ENCODE measurements at places on chromosomes 12 and 14.

GRCh38 chr12:115521771-115522409, 755.6 kb downstream of the MED13L start:
- no peak for DNase-seq

DNA sequence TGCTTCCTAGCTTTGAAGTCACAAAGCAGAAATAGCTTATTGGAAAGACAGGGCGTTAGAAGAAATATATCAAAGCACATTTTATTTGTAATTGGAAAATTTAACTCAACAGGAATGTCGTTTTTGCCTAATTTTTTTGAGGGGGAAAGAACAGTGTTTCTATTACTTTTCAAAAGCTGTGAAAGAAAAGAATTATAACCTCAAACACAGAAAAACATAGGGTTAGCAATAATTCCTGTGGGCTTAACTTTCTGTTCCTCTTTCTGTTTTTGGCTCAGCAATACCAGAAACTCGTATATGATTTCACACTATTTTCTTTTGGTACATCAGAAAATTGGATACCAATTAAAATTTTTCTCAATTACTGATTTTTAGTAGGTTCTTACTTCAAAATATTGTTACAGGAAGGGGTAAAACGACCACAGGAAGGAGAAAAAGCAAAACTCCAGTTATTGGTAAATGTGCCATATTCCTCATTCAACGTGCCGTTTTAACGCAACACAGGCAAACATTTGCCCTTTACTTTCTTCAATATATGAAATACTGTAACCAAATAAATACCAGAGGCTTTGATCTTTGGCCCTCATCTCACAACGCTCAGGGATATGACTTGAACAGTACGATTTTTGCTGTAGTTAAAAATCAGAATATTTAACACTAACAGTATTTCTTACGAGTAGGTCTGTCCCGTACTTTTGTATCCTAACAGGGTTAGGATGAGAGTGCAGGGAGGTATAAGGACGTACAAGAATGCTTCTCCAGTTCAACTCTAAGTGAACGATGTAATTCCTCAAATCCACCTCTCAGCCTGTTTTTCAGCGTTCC, 1.3 kb upstream of the RNU6-7 start:
- no peak for DNase-seq

- DNase-seq, result no peak
Observed at GRCh38 chr12:107533218-107533617, 152.4 kb upstream of the PWP1 start.

DNA sequence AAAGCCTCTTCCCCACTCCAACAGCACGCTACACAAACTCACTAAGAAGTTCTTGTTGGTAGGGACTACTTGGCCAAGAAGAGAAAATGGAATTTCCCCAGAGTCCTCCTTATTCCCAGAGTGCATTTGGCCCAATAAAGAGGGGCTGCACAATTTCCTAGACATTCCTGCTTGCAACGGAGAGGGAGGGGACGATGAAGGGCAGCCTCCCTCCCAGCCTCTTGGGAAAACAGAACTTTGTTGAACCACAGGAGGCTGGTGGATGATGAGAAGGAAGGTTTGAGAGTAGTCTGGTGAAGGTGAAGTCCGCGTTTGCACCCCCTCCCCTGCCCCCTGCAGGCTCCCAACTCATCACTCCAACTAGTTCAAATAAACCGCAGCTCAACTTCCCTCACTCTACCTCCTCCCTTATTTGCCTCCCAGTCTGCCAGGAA, 19.1 kb upstream of the TBX3 start:
- DNase-seq, result no peak

DNA sequence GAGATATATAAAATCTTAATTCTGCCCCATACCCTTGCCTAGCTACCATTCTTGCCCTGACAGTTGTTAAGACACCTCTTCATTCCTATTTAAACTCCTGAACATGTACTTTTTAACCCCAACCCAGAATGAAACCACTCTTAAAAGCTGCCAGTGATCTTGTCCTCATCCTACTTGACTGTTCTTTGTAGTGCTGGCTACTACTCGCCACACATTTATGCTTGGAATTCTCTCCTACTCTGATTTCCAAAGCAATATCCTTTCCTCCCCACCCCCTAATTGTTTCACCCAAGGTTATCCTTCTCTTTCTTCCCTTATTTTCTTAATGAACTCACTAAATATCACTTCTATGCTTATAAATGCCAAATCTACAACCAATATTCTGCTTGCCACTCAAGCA, 4.1 kb downstream of the NFYB start:
- DNase-seq, result no peak

DNA sequence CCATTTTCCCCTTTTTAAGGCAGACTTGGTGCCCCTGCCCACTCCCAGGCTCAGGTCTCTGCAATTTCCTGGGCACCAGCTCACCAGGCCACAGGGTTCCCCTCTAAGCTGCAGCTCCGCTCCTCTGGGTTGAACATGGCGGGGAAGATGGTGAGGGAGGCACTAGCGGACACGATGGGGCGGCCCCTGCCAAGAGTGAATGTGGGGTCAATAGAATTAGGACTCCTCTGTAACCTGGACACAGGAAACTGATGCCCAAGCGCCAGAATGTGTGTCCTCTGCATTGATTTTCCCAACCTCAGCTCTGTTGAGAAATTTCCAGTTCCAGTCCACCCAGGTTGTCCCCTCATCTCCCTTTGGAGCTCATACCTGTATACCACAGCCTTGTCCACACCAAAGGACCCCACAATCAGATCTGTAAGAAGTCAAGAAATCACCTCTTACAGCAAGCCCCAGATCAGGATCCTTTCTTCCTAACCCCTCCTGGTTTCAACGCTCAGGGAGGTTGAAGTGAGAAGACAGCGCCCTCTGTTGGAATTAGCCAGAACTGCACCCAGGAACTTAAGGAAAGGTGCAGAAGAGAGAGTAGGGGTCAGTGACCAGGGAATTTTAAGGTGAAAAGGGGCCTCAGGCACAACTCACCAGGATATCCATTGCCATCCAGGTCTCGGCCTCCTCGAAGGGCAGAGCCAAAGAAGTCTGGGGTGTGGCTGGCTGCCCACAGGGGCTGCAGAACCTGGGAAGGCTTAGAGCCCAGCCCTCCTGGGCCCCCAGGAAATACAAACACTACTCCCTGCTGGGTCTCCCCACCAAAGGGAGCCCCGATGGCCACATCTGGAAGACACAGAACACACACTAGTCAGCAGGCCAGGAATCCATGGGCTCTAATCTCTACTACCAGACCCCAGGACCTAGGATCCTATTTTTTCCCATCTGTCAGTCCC, 14.7 kb downstream of the ITGA5 start:
- DNase-seq, result peak; percentile 63

DNA sequence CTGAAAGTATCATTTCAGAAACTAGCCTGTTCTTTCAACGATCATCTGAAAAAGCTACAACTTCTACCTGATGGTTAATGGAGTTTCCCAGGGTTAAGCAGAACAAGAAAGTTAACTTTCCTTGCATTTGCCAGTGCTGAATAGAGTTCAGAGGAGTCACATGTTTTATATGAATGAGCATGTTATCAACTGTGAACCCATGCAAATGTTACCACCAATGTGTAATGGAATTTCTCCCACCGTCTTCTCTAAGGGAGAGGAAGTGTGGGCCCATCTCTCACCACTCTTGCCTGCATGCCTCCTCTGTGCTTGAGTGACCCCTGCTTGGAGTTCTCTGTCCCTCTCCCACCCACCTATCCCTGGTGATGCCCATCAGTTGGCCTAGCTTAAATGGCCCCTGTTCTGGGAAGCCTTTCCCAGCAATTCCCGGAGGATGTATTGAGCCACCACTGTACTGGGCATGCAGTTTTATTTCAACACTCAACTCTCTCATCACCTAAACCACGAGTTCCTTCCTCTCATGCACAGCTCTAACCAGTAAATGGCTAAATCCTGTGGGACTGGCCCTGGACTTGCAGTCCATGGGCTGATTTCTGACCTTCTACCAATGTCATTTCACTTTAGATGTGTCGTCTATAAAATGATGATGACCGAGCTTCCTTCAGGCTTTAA, 159.8 kb downstream of the RPAP3 start:
- DNase-seq, result no peak

DNA sequence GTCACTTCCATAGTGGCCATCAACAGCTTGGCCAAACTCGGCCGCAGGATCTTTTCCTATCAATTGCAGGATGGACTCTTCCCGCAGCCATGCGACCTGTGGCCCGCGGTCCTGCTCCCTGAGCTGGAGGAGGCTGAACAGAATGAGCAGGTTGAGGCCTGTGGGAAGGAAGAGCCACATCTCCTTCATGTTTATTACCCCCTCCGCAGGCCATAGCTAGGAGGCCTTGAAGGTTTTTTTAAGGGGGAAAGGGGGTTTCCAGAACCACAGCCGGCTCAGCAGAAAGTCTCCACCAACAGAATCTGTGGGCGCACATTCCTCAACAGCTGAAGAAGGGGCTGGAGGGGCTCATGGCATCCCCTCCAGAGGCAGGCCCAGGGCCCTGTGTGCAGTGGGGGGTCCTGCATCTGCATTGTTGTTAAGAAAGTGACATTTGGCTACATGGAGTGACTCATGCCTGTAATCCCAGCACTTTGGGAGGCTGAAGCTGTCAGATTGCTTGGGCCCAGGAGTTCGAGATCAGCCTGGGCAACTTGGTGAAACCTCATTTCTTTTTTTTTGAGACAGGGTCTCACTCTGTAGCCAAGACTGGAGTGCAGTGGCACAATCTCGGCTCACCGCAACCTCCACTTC, 25.2 kb upstream of the PPP1R13B start:
- no peak for DNase-seq

DNA sequence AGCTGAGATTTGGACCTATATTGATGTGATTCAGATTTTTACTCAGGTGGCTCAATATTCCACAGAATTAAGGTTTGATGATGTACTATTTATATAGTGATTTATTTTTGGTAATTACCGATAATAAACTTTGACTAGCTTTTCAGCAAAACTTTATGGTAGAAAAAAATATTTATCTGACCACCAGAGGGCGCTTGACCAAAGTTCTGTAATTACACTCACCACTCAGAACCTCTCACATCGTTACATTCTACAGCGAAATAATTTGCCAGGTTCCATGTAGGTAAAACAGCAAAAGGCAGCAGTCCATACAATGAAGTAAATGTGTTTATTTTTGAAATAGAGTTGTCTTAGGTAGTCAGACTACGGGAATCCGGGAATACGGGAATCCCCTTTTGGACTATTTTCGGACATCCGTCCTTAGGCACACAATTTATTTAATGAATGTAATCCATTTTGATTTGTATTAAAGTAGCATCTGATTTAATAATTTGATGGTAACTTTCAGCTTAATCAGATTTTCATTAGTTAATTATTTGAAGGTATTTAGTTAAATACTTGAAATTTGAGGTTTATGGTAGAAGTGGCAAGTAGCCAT, 143.0 kb upstream of the DDHD1 start:
- no peak for DNase-seq

GRCh38 chr12:72586456-72586855, 314.3 kb downstream of the TRHDE start:
- no peak for DNase-seq

DNA sequence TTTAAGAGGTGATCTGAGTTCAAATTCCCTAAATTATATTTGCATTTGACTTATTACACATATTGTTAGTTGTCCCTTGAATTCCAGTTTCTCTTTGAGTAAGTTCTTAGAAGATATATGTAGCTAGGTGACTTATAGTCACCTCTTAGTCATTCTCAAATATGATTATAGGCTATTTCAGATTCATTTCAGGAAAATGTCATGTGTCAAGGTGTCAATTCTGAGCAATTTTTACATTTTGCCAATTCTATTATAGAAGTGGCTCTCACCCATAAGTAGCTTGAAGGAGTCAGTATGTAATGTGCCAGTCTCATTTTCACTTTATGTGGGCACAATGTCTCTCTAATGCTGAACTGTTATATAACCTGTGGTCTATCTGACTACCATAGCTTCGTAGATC, 623.4 kb downstream of the DIO2 start:
- DNase-seq, result no peak

DNA sequence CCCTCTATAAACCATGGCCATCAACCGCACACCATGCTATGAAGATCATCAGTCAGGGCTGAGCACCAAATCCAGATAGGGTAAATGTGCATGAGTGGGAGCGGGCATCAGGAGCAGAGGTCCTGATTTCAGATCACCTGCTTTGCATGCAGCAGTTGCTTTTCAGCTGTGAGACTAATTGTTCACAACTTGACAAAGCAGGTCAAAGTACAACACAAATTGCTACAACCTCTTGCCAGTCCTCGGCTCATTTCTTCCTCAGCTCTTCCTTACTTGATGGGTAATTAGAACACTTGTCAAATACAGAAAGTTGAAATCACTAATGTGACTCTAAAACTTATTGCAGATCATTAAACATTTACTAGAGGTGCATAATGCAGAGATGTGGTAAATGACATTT, 171.6 kb downstream of the PPM1H start:
- DNase-seq, result no peak
